ENCODE measurements at places on chromosomes 13 and 19.

GRCh38 chr19:55703790-55704215 lies 28.8 kb downstream of the EPN1 start:
- no peak overlapping the region for H3K27ac ChIP-seq
- peaks cover 25% of the 10 kb centered on the region for H3K36me3 ChIP-seq
- H3K27me3 ChIP-seq = peaks cover 3% of the 10 kb centered on the region
- H3K4me1 ChIP-seq = peaks cover 2% of the 10 kb centered on the region
- DNase-seq = peak; percentile 46

DNA sequence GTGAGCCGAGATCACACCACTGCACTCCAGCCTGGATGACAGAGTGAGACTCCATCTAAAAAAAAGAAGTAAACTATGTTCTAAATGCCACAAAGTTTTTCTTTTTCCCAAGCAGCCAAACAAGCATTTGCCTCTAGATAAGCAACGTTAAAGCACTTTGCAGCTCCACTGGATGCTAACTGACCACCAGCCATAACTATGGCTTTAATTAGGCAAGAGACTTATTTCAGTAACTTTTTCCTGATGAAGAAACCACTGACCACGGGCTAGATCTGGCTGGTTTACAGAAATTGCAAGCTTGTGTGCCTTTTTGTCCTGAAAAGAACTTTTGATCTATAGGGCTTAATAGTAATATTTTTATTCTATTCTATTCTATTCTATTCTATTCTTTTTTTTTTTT lies 22.1 kb downstream of the CD70 start:
- no peak for DNase-seq
- no peaks in the 10 kb centered on the region for H3K4me1 ChIP-seq
- H3K4me3 ChIP-seq = no peak overlapping the region
- H3K36me3 ChIP-seq = peaks cover 2% of the 10 kb centered on the region
- no peak overlapping the region for H3K27ac ChIP-seq
- H3K27me3 ChIP-seq = peaks cover 21% of the 10 kb centered on the region

DNA sequence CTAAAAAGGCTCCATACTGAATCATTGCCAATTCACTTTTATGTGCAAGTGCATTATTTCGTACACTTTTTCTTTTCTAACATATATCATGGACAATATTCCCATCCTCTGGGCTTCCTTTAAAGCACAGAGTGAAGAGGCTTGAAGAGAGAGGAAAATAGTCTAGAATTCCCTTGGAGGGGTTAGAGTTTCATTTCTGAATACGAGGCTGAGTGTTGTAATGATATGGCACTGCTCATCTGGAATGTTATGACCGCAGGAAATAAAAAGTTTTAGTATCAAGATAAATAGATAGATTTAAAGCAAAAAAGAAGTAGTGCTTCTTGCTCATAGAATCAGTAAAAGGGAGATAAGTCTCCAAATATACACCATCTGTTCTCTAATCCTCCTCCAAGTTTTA lies 412.3 kb upstream of the SLITRK1 start:
- H3K4me3 ChIP-seq = no peak overlapping the region
- no peaks in the 10 kb centered on the region for H3K36me3 ChIP-seq
- no peak overlapping the region for H3K27ac ChIP-seq

DNA sequence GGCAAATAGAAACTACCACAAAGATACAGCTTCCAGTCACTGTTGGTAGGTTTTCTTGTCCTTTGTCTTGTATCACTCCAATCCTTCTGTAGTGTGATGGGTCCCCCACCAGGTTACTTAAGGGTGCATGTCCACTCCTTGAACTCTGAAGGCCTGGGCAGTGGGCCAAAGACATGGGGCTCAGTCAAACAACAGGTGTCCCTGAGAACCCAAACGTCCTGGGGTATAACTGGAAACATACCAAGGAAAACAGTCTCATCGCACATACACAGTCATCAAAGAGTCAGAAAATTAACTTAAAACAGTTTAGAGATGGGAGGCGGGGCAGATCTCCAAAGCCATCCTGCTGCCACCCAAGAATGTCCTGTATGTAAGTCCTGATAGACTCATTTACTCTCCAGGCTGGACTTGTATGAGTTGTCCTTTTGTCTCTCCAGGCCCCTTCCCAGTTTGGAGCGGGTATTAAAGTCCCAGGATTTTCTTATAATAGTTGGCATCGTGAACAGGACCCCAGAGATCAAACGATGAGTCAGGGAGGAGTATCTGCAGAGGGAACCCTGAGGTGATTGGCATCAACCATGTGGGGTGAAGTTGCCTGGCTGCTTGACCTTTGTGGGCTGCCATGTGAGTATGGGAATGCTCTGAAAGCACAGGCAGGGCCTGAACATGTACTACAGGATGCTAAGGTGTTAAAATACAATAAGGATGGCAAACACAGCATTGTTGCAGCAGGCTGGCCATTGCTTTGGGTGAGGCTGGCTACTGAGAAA lies 613.2 kb upstream of the KLF12 start:
- H3K27ac ChIP-seq = no peak overlapping the region
- H3K4me3 ChIP-seq = no peak overlapping the region
- H3K4me1 ChIP-seq = no peaks in the 10 kb centered on the region

- H3K27me3 ChIP-seq = peaks cover 4% of the 10 kb centered on the region
- no peaks in the 10 kb centered on the region for H3K4me1 ChIP-seq
- DNase-seq = no peak
These were observed 4.6 kb upstream of the ITGBL1 start for GRCh38 chr13:101447852-101448251.

- H3K27me3 ChIP-seq = peaks cover 20% of the 10 kb centered on the region
- DNase-seq = no peak
- H3K4me1 ChIP-seq = peaks cover 16% of the 10 kb centered on the region
- no peaks in the 10 kb centered on the region for H3K36me3 ChIP-seq
These were observed at the start of gene KLK15 for GRCh38 chr19:50833117-50833801. KLK15 (minus strand) TSS chr19:50833574; CDS start chr19:50831492, 2,082 bp downstream.

GRCh38 chr13:80873589-80873988 lies 532.7 kb upstream of the SPRY2 start:
- peak; percentile 20 for DNase-seq
- H3K4me3 ChIP-seq = no peak overlapping the region
- H3K27me3 ChIP-seq = no peaks in the 10 kb centered on the region
- H3K4me1 ChIP-seq = peaks cover 4% of the 10 kb centered on the region
- no peak overlapping the region for H3K27ac ChIP-seq
- no peaks in the 10 kb centered on the region for H3K36me3 ChIP-seq

- no peak for DNase-seq
- H3K4me3 ChIP-seq = no peak overlapping the region
- H3K36me3 ChIP-seq = peaks cover 3% of the 10 kb centered on the region
- no peak overlapping the region for H3K27ac ChIP-seq
- peaks cover 4% of the 10 kb centered on the region for H3K4me1 ChIP-seq
These were observed 56.1 kb downstream of the KDM4B start for GRCh38 chr19:5025027-5025426.

DNA sequence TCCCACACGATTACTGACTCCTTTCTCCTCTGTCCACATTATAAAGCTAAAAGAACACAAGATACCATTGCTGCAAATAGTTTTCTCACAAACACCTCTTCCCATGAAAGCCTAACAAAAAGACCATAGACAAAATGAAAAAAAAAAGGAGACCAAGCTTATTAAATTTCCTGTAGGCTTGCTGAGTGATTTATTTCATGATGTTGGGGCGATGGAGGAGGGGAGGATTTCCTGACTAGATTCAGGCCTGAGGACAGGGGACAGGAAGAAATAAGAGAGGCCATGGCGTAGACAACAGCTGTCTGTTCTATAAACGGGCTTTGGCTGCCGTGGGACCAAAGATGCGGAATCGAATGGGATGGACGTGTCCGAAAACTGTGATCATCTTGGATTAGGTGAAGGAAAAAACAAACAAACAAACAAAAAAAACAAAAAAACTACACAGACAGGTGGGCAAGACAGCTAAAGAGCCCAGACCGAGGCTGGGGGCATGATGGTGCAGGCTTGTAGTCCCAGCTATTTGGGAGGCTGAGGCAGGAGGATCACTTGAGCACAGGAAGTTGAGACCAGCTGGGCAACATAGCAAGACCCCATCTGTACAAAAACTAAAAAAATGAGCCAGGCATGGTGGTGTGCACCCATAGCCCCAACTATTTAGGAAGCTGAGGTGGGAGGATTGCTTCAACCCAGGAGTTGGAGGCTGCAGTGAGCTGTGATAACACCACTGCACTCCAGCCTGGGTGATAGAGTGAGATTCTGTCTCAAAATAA lies 5.3 kb downstream of the TMPRSS9 start:
- DNase-seq = no peak
- peaks cover 12% of the 10 kb centered on the region for H3K4me1 ChIP-seq
- peaks cover 5% of the 10 kb centered on the region for H3K36me3 ChIP-seq
- H3K27ac ChIP-seq = no peak overlapping the region
- H3K4me3 ChIP-seq = no peak overlapping the region
- peaks cover 9% of the 10 kb centered on the region for H3K27me3 ChIP-seq

DNA sequence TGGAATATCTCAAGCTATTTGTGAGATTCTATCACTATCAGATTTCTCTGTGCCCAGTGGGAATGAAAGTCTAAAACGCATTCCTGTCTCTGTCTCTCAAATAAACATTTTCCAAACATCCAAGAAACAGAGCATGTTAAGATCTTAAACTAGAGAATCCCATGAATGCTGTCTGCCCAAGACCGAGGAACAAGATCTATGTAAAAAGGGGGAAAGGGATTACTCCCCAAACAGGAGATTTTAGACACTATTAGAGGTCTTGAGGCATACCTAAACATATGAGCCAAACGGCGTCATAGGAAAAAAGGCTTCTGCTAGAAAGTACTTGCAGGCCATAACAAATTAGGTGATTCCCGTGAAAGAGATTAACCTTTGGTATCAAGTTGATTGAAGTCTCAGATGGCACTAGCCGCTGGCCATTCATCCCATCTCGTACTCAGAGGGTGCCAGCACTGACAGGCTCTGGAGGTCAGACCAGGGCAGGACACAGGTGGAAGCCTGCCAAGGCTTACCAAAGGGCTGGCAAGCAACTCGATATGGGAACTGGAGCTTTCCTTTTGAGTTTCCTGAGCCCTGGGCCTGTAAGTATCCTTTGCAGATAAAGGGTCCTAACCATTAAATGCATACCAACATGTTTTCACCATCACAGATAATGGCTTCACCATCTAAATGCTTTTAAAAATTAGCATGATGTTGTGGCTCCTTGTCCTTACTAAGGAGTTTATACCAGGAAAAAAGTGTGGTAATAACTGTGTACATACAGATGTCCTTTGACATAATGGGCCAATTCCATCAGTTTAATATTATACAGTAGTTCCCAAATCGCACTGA lies 225.2 kb downstream of the FOXO1 start:
- no peaks in the 10 kb centered on the region for H3K27me3 ChIP-seq
- no peak for DNase-seq
- no peak overlapping the region for H3K4me3 ChIP-seq
- peaks cover 26% of the 10 kb centered on the region for H3K4me1 ChIP-seq
- no peak overlapping the region for H3K27ac ChIP-seq

DNA sequence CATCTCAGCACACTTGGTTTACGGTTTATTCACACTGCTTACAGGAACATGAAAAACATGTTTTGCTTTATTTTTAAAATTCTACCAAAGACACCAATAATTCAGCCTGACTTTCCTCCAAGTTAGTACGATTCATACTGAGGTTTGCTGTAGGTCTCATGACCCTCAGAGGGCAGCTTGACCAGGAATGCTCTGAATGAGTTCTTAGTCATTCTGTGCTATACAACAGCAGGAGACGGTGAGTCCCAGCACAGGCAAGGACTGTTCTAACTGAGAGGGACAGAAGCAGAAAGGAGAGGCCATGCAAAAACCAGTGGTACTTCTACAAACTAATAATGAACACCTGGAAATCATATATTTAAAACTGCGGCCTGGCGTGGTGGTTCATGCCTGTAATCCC lies 6.4 kb downstream of the GRTP1 start:
- no peak overlapping the region for H3K4me3 ChIP-seq
- DNase-seq = no peak
- no peaks in the 10 kb centered on the region for H3K36me3 ChIP-seq
- H3K27me3 ChIP-seq = peaks cover 10% of the 10 kb centered on the region
- no peaks in the 10 kb centered on the region for H3K4me1 ChIP-seq

DNA sequence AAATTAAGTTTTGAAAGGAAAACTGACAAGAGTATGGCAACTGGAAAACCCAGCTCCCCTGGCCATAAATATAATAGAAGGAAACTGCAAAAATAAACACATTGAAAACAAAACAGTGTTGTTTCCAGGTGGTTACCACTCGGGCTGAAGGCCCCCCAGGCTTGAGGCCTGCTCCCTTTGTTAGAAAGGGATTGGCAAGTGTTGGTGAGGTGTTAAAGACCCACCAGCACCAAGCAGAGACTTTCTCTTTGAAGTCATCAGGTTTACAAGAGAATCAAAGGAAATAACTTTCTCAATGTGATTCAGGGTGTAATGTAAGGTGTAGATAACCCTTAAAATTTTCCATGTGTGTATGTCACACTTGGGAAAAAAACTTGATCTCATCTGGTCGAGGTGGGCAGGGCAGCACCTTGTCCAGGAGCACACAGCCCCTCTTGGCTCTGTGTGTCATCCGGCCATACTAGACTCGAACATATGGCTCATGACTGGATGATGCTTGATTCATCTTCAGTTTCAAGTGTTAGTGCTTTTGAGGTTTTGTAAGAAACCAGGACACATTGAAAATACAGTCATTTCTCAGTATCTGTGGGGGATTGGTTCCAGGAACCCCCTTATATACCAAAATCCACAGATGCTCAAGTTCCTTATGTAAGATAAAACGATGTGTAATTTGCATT lies 7.8 kb downstream of the ACTN4 start:
- H3K4me1 ChIP-seq = peaks cover 93% of the 10 kb centered on the region
- H3K4me3 ChIP-seq = peak overlapping the region; percentile 67
- no peaks in the 10 kb centered on the region for H3K27me3 ChIP-seq
- DNase-seq = peak; percentile 66
- peak overlapping the region; percentile 85 for H3K27ac ChIP-seq

DNA sequence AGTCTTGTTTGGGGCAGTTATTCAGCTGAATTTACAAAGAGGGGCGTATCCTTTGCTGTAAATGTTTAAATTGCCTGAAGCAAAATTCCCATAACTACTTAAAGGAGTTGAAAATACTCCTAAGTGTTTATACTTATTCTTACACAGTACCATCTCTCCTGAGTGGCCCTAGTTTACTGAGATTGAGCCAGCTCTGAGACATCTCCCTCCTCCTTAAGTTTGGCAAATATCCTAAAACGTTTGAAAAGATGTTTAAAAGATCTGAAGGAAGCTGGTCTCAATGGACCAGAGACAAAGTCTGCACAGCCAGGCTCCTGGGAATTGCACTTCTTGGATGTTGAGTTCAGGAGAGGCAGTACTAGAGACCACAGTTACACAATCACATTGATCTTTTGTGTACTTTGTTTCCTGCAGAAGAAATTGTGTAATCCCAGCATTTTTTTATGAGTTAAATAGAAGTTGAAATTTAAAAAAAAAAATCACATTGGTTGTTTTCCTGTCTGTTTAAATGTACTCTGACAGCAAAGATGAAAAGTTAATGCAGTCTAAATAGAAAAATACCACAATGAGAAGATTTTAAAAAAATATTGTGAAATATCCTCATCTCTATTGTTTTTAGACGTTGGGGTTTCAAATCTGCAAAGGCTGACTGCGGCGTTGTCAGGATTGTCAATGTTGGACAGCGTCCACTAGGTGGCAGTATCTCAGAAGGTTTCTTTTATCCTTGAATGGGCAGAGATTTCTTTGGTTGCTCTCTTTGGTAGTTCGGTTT lies 20.7 kb downstream of the TNFSF11 start:
- DNase-seq = peak; percentile 72
- no peaks in the 10 kb centered on the region for H3K4me1 ChIP-seq
- no peak overlapping the region for H3K4me3 ChIP-seq
- no peaks in the 10 kb centered on the region for H3K36me3 ChIP-seq

GRCh38 chr19:44142059-44142433 lies 692 bp downstream of the ZNF234 start:
- no peaks in the 10 kb centered on the region for H3K27me3 ChIP-seq
- peak overlapping the region; percentile 94 for H3K4me3 ChIP-seq
- peaks cover 17% of the 10 kb centered on the region for H3K4me1 ChIP-seq
- H3K36me3 ChIP-seq = peaks cover 34% of the 10 kb centered on the region
- H3K27ac ChIP-seq = peak overlapping the region; percentile 91

GRCh38 chr13:95902741-95903140 lies 150.5 kb downstream of the UGGT2 start:
- H3K4me3 ChIP-seq = no peak overlapping the region
- DNase-seq = no peak
- no peak overlapping the region for H3K27ac ChIP-seq
- H3K36me3 ChIP-seq = no peaks in the 10 kb centered on the region
